ENCODE measurements at places on chromosomes 1 and 21.
A peak's percentile ranks its signal among the peaks of the same experiment; 100 is the strongest.

DNA sequence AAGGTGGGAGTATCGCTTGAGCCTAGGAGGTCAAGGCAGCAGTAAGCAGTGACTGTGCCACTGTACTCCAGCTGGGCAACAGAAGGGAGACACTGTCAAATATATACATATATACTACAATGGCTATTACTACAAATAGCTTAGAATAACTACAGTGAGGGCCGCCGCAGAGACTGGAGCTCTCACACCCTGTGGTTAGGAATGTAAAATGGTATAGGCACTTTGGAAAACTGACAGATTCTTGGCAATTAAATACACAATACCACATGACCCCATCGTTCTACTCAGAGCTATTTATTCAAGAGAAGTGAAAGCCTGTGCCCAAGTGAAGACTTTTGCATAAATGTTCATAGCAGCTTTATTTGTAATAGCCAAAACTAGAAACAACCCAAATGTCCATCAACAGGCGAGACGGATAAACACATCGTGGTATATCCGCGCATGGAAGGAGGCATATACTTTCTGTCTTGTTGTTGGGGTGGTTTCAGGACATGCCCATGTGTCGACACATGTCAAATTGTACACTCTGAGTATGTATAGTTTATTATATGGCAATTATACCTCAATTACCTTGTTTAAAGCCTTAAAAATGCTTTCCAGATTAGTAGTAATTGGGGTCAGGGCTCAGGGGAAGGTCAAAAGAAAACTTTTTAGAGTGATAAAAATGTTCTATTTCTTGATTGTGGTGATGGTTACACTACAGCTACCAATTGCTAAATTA lies 123.4 kb downstream of the RIPK4 start:
- DNase-seq, result no peak

- DNase-seq, result no peak
Observed at GRCh38 chr1:56139836-56140235, 439.5 kb downstream of the PLPP3 start.

GRCh38 chr1:223748773-223749733 lies 36.7 kb downstream of the CAPN2 start:
- peak; percentile 57 for DNase-seq

DNA sequence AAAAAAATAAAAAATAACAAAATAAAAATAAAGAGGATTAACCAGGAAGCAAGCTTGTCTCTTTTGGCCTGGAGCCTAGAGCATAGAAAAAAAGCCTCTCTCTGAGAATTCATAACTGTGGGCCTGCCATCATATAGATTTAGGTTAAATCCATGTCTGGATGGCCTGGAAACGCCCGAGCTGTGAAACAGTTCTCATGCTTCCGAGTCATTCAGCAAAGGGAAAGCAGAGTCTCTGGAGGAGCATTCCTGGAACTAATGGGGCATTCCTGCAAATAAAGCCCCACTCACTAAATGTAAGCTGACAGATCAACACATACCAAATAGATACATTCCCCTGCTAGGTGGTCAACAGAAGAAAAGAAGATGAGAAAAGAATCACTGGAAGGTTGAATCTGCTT lies 75.8 kb upstream of the GNG4 start:
- DNase-seq, result no peak

- DNase-seq, result no peak
Observed at GRCh38 chr21:44293551-44294231, 6.2 kb upstream of the PFKL start.

- DNase-seq, result peak; percentile 12
Observed at GRCh38 chr1:23424293-23425192, at the start of gene TCEA3. Gene TCEA3 (minus strand): TSS chr1:23424748. CDS start chr1:23424633, 115 bp downstream.

- DNase-seq, result no peak
Observed at GRCh38 chr1:91653183-91653582, 152.5 kb downstream of the CDC7 start.

- DNase-seq, result no peak
Observed at GRCh38 chr1:202553560-202554038, 156.7 kb downstream of the SYT2 start.

- no peak for DNase-seq
Observed at GRCh38 chr1:23273450-23274133, 56.3 kb upstream of the HTR1D start.

DNA sequence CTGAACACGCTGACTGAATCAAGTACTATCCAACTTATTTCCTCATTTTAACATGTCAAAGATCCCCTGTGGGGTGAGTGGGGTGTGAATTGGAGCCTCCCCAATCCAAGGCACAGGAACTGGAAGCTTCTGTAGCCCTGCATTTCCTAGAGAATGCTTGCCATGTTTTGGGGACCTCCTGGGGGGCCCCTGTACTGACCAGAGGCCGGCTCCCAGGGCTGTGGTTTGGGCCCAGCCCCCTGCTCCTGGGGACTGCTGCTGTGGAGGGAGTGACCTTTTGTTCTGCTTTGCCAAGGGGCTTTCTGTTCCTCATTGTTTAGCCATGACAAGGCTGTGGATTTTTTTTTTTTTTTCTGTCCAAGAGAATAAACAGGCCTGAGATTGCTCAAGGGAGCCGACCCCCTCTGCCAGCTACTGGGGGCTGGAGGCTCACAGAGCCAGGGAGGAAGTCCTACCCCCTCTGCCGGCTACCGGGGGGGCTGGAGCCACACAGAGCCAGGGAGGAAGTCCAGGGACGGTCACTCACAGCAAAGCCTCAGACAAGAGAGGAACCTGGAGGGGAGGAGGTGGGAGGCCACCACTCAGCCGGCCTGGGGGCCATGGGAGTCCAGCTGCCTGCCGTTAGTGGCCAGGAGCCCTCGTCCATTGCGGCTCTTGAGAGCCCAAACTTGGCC lies 17.4 kb downstream of the TNFRSF1B start:
- no peak for DNase-seq

GRCh38 chr1:113928941-113929749 lies at the start of gene HIPK1:
Gene HIPK1 (plus strand): TSS chr1:113929324.
- DNase-seq, result peak; percentile 89

DNA sequence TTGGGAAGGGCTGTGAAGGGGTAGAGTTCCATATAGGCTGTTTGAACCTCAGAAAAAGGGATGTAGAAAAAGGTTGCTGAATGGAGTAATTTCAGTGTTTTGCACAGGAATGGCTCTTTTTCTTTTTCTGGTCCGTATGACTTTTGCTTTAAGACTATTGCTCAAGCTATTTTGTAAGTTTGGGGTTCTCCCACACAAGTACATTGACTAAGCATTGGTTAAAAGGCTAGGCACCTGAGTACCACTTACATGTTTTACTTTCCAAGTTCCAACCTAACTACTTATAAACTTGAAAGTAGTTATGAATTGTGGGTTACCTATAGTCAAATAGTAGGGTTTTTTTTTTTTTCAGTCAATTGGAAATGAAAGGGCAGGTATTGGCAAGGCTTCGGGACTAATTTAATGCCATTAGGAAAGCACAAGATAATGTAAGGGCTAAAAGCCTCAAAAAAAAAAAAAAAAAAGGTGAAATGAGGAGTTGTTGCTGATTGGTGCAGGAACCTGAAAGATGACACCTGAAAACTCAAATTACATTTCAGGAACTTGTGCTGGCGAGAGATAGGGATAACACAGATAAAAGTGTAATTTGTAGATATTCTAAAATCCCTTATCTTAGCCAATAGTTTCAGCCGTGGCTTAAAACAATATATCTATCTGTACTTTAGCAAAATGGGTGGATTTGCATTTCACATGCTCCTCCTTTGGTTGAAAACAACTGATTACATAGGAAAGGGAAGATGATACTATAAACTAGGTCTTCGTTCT lies 209.5 kb downstream of the RPS6KC1 start:
- DNase-seq, result no peak

GRCh38 chr1:18580047-18580446 lies 50.6 kb upstream of the PAX7 start:
- DNase-seq, result no peak

GRCh38 chr1:116252785-116253184 lies 120.3 kb upstream of the ATP1A1 start:
- DNase-seq, result no peak

DNA sequence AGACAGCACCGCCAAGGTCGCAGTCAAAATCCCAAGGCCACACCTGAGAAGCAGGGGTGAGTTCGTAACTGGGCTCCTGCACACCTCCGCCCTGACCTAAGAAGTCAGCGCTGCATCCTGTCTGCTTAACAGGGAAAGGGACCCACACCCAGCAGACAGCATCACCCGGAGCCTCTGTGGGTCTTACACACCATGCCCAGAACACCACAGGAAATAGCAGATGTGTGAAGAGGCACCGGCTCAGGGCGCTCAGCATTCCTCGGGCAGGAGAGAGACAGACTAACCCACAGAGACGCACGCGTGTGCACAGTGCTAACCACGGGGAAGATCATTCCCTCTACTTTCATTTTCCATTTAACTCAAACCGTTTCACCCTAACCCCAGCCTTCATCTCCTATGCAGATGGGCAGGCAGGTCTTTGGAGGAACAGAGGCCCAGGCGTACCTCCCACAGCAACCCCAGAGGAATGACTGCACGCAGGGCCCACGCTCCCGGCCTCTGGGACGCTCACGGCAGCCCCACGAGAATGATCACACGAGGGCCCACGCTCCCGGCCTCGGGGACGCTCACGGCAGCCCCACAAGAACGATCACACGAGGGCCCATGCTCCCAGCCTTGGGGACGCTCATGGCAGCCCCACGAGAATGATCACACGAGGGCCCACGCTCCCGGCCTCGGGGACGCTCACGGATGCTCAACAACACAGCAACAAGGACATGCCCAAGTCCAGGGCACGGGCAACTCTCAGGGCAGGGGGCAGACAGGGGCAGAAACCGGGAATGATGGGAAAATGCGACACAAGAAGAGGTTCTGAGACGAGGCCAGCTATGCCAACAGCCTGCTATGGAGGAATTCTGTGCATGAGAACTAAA lies 20.9 kb downstream of the POFUT2 start:
- no peak for DNase-seq
